ENCODE measurements at places on chromosomes 3 and 15.
A peak's percentile ranks its signal among the peaks of the same experiment; 100 is the strongest.

DNA sequence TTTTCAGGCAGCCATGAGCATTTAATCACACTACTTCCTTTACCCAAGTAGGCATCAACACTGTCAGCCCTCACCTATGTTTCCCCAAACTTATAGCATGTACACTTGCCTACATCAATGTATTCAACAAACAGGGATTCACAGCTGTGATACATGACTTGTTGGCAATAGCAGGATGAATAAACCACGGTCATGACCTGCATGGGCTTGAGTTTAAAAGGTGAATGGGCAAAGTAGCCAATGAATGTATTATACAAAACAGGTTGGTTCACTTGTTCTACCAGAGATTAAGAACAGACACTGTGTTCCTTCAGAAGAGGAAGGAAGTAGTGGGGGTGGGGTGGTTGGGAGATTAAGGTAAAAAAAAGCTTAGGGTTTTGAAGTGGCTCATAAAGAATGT is 861.9 kb upstream of the SEMA6D start:
- no peak for DNase-seq

DNA sequence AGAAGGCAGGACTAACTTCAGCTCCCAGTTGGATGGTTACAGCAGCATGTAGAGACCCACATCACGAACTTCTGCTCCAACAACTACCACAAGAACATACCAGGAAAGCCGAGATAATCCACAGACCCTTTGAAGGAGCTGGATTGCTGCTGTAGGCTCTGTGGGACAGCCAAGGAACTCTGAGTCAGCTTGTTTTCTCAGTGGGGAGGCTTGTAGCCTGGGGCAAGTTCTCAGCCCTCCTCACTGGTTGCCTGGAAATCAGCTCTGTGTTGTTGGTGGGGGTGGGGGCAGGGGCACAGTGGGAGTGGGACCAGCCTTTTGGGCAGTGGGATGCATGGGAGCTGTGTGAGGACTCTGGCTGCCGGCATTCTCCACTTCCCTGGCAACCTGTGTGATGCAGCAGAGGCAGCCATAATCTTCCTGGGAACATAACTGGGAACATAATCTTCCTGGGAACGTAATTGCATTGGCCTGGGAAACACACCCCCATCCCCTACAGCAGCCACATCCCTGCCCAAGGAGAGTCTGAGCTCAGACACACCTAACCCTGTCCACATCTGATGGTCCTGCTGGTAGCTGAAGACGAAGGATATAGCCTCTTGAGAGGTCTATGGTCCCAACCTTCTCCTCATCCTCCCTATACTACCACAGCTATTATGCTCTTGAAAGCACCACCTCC is 153.1 kb downstream of the PEAK1 start:
- DNase-seq: no peak

- DNase-seq: no peak
Measured at GRCh38 chr15:58420579-58421043, 11.2 kb upstream of the LIPC start.

DNA sequence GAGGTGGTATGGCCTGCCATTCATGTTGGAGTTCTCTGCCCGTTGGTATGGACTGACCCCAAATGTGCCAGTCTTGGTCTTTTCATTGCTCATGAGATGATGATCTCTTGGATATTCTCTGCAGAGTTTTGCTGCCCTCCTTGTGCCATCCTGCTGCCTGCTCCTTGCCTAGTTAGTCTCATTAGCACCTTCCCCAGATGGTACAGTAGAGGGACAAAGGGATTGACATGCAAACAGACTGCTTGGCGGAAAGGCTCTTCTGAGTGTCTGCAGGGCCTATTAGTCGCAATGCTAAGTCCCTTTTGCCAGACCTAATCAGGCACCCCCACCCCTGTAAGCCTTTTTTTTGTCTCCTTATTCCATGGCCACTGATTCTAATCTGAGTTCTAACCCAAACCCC is 90.6 kb downstream of the ARNT2 start:
- DNase-seq: no peak

DNA sequence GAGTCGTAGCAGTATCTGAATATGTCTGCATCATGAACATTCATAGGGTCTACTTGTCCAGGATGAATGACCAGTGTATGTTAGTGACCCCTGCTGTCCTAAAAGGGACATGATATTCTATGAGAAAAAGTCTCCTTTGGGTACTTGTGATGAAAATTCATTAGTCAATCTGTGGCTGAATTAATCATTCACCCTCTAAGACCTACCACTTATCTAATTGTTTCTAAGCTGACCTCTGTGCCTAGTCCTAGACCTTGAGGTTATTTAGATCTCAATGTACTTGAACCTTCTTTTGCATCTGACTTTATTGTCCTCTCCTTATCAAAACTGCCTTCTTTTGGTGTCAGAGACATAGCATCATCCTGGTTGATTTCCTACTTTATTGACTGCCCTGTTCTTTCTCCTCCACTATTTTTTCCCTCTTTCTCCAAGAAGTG is 799.3 kb downstream of the DIPK2A start:
- DNase-seq: no peak

GRCh38 chr3:43363621-43364266 is 77.4 kb downstream of the SNRK start:
- no peak for DNase-seq

GRCh38 chr15:41031232-41032078 is 78.2 kb downstream of the CHAC1 start:
- DNase-seq: no peak

DNA sequence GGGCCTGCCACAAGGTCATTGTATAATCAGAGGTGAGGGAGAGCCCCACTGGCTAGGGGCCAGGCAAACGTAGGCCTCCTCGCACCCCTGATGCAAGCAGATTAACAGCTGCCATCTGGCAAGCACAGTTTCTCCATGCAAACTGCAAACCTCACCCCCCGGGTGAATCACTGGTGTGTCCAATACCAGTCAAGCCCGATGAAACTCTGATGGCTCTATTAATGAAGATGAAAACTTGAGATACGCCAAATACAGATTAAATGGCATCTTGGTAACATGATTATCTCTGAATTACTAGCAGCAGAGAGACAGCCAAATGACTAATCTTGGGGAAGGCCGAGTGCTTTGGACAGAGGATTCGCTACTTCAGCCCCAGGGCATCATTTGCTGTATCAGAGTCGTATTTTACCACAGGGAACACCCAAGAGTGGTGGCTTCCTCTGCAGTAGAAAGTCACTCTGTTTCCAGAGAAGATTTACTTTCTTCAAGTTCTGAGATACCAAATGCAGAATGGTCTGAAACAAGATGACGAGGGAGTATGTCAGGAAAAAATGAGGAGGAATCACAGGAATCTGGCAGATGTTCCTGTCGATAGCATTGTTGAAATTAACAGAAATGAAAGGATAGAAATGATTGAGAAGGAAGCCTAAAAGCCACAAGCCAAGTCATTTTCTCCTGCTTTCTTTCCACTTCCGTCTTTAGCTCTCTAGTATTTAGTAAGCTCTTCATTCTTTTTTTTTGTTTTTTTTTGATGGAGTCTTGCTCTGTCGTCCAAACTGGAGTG is 96.2 kb upstream of the NR2F2 start:
- no peak for DNase-seq

- peak; percentile 13 for DNase-seq
Measured at GRCh38 chr15:29268706-29269484, 727 bp downstream of the NSMCE3 start.

DNA sequence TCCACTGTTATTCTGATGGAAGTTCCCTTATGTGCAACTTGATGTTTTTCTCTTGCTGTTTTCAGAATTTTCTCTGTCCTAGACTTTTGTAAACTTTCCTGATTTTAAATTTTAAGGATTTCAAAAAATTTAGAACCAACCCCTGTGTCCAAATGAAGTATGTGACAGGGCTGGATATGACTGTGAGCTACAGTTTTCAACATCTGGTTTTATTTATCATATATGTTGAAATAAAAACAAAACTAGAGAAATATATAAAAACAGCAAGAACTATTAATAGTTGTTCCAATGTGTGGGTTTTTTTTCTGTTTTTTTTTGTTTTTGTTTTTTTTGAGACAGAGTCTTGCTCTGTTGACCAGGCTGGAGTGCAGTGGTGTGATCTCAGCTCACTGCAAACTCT is 47.4 kb upstream of the PSMD6 start:
- no peak for DNase-seq

DNA sequence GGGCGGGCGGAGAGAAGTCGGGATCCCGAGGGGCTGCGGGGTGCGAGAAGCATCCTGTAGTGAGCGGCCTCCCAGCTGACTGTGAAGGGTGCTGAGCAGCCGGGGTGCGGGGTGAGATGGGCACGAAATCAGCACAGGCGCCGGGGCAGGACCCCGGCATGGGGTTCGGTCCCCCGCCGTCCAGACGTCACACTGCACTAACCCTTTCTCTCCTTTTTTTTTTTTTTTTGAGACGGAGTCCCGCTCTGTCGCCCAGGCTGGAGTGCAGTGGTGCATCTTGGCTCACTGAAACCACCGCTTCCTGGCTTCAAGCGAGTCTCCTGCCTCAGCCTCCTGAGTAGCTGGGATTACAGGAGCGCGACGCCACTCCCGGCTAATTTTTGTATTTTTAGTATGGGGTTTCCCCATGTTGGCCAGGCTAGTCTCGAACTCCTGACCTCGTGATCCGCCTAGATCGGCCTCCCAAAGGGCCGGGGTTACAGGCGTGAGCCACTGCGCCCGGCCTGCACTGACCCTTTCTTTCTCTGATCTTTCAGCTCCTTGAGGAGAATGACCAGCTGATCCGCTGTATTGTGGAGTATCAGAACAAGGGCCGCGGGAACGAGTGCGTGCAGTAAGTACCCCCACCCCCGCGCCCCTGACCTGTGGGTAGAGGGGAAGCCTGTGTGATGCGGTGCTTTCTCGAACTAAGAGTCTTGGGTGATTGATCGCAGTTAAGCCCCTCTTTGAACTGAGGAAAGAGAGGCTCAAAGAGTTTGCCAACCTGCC is 513 bp downstream of the SS18L2 start:
- DNase-seq: no peak

DNA sequence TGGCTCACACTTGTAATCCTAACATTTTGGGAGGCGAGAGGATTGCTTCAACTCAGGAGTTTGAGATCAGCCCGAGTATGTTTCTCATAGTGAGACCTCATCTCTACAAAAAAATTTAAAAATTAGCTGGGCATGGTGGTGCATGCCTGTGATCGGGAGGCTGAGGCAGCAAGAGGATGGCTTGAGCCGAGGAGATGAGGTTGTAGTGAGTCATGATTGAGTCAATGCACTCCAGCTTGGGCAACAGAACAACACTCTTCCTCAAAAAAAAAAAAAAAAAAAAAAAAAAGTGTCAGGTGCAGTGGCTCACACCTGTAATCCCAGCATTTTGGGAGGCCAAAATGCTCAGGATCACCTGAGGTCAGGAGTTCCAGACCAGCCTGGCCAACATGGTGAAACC is 2.4 kb downstream of the RPL39L start:
- DNase-seq: no peak

DNA sequence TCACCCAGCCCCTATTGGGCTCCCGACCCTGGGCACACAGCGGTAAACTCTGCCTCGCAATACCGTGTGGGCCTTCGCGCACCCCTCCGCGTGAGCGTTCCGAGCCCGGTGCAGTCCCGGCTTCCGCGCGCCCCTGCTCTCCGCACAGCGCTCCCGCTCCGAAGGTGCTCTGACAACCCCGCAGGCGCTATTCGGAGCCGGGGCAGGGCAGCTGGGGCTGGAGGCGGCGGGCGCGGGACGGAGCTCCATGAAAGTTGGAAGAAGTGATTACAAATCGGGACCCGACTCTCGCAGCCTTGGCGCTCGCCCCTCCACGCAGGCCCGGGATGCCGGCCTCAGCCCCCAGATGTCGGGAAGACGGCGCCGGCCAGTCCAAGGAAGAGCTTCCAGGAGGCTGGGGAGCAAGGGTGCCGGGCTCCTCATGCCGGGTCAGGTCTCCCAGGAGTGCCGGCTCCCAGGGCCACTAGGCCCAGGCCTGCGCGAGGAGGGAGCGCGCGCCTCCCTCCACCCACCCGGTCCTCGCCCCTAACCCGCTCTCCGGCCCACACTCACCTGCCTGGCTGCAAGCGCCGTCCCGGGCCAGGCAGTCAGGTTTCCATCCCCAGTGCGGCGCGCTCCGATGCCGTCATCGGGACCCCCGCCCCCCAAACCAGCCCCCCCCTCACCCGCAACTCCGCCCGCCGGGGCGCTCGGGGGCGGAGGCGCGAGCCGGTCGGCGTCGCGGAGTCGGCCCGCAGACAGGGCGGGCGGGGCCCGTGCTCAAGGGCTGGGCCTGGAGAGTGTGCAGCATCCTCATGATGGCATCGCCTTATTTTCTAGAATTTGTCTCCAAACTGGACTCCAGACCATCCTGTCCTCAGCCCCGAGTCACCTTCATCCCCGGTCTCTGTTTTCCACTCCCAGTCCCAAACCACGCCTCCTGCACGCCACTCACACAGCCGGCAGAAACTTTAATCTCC is at the start of gene KIF7:
TSS of gene KIF7 (minus strand) at position 621 of the 959 bp plus-strand sequence. CDS start 2,537 bp downstream, outside the sequence.
- no peak for DNase-seq

DNA sequence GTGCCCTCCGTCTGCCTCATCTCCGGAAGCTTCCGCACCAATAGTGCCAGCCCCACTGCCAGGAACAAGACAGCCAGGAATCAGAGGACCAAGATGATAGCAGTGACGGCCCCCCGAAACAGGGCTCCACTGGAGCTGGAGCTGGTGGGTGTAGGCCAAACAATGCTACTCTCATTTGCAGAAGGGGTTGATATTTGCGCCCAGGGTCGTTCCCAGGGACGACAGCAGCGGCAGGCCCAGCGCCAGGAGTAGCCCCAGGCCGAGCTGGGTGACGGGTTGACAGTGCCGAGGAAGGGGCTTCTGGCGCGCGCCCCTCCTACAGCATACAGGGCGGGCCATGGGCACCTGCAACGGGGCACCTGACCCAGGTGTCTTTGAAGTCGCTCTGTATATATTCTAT is 301.4 kb downstream of the CNTN6 start:
- DNase-seq: no peak

GRCh38 chr3:186534113-186534669 is 10.0 kb downstream of the CRYGS start:
- no peak for DNase-seq

GRCh38 chr15:38017721-38018120 is 83.3 kb downstream of the TMCO5A start:
- no peak for DNase-seq
